IPS-NIHi11 (cell line): ENCODE measurements at places on chromosomes 11 and 22.

DNA sequence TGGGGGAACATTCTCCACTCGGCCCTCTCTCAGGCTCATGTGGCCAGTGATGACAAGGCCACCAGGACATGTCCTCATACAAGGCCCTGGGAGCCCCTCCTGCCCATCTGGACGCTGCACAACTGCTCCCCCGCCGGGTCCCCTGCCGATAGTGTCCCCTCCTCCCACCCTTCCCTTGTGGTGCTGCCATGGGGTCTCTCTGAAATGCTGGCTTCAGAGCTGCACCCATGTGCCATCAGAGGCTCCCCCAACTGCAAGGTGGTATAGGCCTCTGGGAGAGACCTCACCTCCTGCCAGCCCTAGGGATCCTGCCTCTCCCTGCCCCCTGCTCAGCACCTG lies 113.0 kb downstream of the KCNQ1OT1 start:
- no peak for DNase-seq

DNA sequence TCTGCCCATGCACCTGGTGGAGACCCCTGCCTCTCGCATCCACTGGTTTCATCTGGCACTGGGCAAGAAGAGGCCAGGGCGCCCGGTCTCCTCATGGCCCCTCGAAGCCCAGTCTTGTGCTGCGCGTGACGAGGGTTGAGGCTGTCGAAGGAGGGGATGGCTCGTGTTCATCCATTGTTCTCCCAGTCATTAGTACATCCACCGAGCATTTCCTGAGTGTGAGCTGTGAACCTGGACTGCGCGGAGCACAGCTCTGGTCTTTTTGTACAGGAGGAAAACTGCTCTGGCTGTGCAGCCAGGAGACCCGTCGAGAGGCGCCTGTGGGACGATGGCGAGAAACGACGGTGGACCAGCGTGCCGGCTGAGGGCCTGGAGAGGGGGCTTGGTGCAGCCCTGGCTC lies 6.8 kb downstream of the CACNA1I start:
- no peak for DNase-seq

GRCh38 chr11:65945430-65945911 lies at the start of gene TSGA10IP:
TSGA10IP (plus strand) TSS chr11:65945480; CDS start chr11:65945676, 196 bp downstream.
- peak; percentile 82 for DNase-seq

- DNase-seq: no peak
Observed at GRCh38 chr22:37147186-37147990, 2.3 kb downstream of the IL2RB start.

- DNase-seq: no peak
Observed at GRCh38 chr11:69890476-69890875, 71.3 kb upstream of the FGF3 start.

GRCh38 chr22:41799486-41800347 lies 762 bp upstream of the CCDC134 start:
- peak; percentile 64 for DNase-seq

GRCh38 chr11:69210310-69211035 lies 54.7 kb downstream of the SMIM38 start:
- no peak for DNase-seq

GRCh38 chr11:117345039-117345438 lies 17.4 kb downstream of the CEP164 start:
- DNase-seq: no peak
